ENCODE measurements at places on chromosomes 4 and X.

DNA sequence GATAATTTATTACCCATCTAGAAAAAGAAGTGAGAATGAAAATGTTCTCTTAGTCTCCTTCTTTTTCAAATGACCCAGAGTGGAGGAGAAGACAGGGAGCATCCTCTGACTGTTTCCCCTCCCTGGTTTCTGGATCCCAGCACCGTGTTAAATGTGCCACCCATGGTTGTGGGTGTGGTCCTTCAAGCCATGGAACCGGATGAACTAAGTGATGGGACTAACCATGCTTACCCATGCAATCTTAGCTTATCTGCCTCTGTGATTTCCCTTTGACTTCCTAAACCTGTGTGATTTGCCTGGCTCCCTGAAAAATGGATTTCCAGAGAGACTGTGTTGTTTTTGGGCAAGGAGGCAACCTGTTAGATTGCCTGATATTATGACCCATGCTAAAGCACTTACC is 437.1 kb downstream of the MAGEB5 start:
- DNase-seq, result no peak

DNA sequence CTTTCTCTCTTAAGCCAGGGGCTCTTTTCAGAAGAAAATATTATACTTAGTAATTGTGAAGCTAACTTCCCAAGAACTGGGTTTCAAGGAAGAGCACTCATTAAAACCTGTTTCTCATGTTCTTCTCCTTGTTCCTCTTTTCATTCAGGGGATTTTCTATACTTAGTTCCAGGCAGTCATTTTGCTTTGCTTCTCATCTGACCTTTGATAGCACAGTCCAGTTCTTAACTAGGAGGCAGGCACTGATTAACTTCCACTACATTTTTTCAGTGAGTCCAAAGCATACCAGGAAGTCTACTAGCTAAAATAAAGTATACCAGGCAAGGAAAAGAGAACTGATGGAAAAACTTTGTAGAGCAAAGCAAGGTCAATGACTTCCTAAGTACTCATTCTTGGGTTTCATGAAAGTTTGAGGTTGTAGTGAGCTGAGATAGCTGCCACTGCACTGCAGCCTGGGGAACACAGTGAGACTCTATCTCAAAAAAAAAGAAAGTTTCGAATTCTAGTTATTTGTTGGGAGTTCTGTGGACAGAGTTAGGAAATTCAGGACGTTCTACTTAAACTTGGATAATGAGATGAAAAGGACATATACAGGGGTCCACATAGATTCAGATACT is 190.1 kb upstream of the HS3ST1 start:
- DNase-seq, result no peak

DNA sequence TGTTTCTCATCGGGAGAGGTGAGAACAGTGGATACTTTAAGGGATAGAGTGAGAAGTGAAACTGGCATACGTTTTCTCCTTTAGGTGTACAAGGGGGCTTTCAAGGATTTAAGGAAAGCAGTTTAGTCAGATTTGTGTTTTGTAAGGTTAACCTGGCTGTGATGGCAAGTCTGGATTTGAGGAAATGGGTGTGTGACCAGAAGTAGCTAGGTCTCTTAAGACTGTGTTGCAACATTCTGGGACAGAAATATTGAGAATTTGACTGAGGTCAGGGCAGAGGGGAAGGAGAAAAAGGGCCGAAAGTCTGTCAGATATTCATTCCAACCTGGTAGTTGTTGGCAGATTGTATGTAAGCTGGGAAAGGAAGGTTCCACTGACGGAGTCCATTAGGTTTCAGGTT is 10.4 kb upstream of the GABRE start:
- no peak for DNase-seq

DNA sequence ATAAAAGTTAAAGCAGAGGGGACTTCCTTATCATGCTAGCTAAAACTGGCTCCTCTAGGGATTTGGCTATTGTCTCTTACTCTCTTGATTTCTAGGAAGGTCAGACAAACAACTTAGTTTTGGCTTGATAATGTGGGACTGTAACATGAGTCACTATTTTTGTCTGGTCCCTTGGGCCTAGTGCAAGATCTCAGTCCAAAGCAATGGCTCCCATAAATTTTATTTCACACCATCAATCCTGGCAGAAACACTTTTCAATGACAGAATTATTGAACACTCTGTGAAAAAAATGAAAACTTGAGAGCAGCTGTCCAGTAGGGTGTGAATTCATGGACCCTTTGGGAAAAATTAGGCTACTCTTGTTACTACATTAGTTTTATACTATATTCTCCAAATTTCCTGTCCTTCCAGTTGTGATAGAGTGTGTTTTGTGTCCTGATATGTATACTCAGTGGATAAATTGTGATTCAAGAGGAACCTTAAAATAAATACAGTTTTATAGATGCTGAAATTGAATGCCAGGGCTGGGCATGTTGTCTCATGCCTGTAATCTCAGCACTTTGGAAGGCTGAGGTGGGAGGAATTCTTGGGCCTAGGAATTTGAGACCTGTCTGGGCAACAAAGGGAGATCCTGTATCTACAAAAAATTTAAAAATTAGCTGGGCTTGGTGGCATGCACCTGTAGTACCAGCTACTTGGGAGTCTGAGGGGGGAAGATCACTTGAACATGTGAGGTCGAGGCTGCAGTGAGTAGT is 10.8 kb upstream of the SNCA start:
- DNase-seq, result no peak

DNA sequence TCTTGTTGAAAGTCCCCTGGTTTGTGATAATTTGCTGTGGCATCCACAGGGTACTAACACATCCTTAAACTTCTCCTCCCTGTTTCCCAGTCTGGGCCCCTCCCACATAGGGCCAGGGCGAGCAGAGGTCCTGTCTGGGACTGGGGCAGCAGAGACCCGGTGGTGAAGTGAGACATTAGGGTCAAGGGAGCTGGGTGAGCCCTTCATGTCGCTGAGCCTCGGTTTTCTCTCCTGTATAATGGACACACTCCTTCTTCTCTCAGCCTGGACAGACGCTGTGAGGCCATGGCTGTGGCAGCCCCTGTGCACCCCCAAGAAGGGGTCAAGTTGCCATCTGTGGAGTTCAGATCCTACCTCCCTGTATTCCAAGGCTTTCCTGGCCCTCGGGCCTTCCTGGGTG is 33.0 kb upstream of the HMX1 start:
- DNase-seq, result no peak
